Thoracic aorta (tissue), 2 donors: ENCODE measurements at places on chromosomes 6 and 20.

DNA sequence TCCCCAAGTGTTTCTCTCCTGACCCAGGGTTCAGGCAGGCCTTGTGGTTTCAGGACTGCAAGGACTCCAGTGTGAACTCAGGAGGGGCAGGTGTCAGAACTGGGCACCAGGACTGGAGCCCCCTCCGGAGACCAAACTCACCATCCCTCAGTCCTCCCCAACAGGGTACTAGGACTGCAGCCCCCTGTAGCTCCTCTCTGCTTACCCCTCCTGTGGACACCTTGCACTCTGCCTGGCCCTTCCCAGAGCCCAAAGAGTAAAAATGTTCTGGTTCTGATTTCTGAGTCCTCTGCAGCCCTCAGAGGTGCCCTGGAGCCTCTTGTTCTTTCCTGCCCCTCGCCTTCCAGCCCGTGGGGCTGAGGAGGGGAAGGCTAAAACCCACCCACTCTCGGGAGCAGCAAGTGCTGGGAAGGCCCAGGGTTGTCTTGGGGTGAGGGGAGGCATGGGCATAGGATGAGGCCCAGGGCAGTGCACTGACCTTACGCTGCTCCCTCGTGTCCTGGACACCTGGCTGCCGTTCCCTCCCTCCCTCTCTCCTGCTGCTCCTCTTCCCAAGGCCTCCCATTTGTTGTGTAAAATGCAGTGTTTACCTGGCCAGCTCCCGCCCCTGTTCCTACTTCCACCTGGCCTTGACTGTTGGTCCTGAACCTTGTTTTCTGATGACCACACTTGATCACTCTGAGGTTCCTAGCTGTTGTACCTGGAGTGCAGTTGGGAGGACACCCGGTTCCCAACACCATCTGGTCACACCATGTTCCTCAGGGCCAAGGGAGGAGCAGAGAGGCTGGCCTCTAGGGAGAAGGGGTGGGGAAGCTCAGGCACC lies 9.9 kb downstream of the CNPY3 start:
- DNase-seq, result no peak

GRCh38 chr6:30169658-30170614 lies 6.6 kb downstream of the TRIM15 start:
- DNase-seq, result no peak

- no peak for DNase-seq
Measured at GRCh38 chr6:105740946-105741645, 338.2 kb upstream of the PREP start.

- no peak for DNase-seq
Measured at GRCh38 chr6:76840865-76841264, 622.4 kb downstream of the HTR1B start.

DNA sequence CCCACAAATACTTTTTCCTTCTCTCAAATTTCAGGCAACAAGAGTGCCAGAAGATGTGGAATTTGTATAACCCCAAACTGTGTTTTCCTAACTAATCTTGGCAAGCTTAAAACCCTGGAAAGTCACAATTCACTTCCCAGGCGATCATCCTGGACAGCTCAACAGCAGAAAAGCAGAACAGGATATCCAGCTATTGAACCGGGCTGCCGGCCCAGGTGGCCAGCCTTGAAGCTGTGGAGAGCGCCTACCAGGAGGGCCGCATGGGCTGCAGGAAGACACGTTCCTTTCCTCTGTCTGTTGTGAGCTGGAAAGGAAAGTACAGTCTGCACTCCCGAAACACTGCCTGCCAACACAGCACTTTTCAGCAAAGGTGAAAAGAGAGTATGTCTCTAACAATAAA lies 719.7 kb upstream of the MARCKS start:
- DNase-seq, result no peak

DNA sequence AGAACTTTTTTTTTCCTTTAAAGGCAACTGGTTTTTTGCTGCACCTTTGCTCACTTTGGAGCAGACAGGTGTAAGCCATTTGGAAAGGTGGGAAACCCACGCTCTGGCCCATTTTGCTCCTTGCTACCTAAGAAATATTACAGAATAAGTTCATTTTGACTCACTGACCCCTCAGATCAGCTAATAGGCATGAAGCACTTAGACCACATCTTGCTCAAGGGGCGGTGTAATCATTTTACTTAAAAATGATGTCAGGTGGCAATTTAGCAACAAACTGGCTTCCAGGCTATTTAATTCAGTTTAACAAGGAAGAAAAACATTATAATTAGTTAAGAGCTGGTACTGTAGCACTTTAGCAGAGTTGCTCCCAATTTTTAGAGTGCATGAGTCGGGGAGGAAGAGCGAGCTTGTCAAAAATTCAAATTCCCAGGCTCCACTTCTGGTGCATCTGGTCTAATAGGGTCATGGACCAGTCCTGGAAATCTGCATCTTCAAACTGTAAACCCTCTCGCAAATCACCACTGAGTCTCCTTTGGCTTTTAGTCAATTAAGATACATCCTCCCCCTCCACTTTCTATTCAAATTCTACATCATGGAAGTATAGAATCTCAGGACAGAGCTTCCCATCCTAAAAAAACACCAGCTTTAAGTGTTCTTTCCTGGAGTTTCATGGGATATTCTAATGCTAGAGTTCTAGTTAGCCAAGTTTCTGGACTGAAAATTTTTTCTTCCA lies 38.2 kb downstream of the JAG1 start:
- DNase-seq, result no peak

- DNase-seq, result no peak
Measured at GRCh38 chr6:165823609-165824326, 160.7 kb upstream of the PDE10A start.

- DNase-seq, result no peak
Measured at GRCh38 chr6:41269716-41270115, 16.8 kb downstream of the TREM1 start.

- no peak for DNase-seq
Measured at GRCh38 chr20:44054118-44054517, 132.9 kb downstream of the JPH2 start.

DNA sequence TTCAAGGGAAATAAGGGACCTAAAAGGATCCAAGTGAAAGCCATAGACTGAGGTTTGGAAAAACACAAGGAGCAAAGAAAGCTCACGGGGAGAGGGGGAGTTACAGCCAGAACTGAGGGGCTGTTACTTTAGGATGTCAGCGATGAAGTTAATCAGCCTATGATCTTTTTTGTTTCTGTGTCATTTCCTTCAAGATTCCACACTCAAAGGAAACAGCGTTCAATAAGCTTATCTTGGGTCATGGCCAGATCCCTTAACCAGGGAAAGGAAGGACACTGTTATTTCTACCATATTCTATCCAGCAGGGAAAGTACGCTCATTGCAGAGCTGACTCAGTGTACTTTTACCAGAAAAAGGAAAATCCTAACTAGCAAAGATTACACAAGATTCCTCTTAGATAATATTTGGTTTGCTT lies 132.8 kb downstream of the PFDN4 start:
- no peak for DNase-seq

DNA sequence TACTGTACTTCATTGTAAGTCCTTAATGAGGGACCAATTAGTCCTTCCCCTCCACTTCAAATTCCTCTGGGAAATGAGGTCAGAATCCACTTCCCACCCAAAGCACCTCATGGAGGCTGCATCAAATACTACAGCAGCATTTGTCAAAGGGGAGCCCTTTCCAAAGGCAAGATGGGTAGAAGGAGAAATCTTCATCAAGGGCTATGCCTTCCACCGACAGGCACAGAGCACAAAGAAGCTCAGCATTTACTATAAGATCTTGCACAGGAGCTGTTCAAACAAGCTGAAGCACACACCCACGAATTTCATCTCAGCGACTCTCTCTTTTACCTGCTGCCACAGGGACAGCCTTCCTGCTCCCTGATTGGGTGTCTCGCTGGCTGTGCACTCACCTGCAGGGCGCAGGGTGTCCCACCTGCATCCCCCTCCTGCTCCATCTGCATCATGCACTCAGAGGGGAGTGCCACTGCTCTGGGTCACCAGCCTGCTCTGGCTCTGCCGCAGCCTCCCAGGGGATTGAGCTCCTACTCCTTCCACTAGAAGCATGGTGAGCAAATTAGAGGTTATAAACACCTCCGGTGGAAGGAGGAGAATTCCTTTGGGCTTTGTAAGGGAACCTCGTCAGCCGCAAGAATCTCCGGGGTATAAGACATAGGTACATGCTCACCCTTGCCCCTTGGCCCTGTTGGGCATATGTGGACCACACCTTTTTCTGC lies 164.5 kb downstream of the ATXN1 start:
- DNase-seq, result no peak

DNA sequence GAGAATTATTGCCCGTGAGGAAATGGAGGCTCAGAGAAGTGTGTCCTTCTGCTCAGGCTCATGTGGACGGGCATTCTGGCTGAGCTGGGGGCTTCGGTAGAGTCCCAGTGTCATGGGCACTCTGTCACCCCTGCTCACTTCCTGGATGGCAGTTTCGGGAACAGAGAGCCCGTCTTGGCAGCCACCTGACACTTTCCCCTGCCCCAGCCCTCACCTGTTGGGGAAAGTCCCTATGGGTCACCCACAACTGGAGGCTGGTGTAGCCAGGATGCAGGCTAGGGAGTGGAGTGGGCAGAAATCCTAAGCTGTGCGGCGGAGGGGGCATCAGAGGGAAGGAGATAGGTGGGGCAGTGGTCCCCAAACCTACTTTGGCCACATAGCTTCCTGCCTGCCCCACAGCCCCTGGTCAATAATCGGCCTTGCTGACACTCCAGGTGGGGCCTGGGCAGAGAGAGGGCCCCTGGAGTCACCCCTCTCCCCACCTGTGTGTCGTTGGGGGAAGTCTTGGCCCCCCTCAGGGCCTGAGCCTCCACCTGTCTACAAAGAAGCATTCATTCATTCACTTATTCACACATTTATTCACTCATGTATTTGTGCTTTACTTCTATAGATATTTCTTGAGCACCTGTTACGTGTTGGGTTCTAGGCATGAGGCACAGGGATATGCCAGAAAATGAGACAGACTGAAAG lies 40.5 kb downstream of the SNAI1 start:
- DNase-seq, result no peak

DNA sequence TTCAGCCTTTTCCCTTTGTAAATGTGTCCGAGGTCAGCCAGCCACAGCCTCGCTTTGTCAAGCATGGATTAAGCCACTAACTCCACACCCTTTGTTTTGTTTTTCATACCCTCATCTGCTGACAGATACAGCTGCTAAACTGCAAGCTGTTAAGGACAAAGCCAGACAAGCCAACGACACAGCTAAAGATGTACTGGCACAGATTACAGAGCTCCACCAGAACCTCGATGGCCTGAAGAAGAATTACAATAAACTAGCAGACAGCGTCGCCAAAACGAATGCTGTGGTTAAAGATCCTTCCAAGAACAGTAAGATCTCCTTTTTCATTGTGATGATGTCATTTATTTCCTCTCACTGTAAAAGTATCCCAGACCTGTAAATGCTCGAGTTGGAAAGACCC lies 269.3 kb downstream of the ARHGAP18 start:
- DNase-seq, result no peak
